ENCODE measurements at places on chromosomes 3 and 15. TPM values are rescaled to one million over a fixed set of nuclear protein-coding genes. Genes with fewer than 3 reads are reported as not detected.

DNA sequence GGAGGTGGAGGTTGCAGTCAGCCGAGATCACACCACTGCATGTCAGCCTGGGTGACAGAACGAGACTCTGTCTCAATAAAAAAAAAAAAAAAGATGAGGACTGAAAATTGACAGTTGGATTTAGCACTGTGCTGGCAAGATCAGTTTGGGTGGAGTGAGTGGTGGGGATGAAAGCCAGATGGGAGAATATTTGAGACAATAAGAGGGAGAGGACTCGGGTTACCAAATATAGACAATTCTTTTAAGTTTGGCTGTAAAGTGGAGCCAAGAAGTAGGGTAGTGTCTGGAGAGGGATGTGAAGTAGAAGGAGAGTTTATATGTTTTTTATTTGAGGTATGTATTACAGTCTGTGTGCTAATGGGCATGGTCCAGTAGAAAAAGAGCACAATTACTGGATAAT, 20.4 kb downstream of the TMOD3 start:
- H3K27me3 ChIP-seq = no peaks in the 10 kb centered on the region
- DNase-seq = no peak
- peaks cover 5% of the 10 kb centered on the region for H3K4me1 ChIP-seq
- H3K27ac ChIP-seq = no peak overlapping the region
- H3K36me3 ChIP-seq = no peaks in the 10 kb centered on the region

GRCh38 chr15:86624261-86625036, 544.8 kb downstream of the AGBL1 start:
- no peak overlapping the region for H3K4me3 ChIP-seq
- H3K36me3 ChIP-seq = no peaks in the 10 kb centered on the region
- no peak overlapping the region for H3K27ac ChIP-seq
- H3K27me3 ChIP-seq = no peaks in the 10 kb centered on the region

- no peak overlapping the region for H3K4me3 ChIP-seq
- no peak overlapping the region for H3K27ac ChIP-seq
- peaks cover 3% of the 10 kb centered on the region for H3K4me1 ChIP-seq
- H3K36me3 ChIP-seq = no peaks in the 10 kb centered on the region
- no peaks in the 10 kb centered on the region for H3K27me3 ChIP-seq
Observed at GRCh38 chr3:152676810-152677379, 158.0 kb upstream of the P2RY1 start.

GRCh38 chr15:92376109-92376508, 17.6 kb upstream of the ST8SIA2 start:
- H3K27me3 ChIP-seq = no peaks in the 10 kb centered on the region
- peaks cover 4% of the 10 kb centered on the region for H3K36me3 ChIP-seq
- no peaks in the 10 kb centered on the region for H3K4me1 ChIP-seq

- H3K4me1 ChIP-seq = peaks cover 6% of the 10 kb centered on the region
- H3K36me3 ChIP-seq = no peaks in the 10 kb centered on the region
- no peaks in the 10 kb centered on the region for H3K27me3 ChIP-seq
- no peak overlapping the region for H3K4me3 ChIP-seq
Observed at GRCh38 chr3:111636366-111636885, 41.3 kb upstream of the ZBED2 start.

The BDH1 gene
- 19.4 TPM for total RNA-seq

- H3K36me3 ChIP-seq = no peaks in the 10 kb centered on the region
- H3K27ac ChIP-seq = no peak overlapping the region
- H3K4me1 ChIP-seq = peaks cover 4% of the 10 kb centered on the region
- no peak for DNase-seq
Observed at GRCh38 chr3:148955544-148956346, 35.6 kb upstream of the GYG1 start.

GRCh38 chr3:98778383-98778782, 15.2 kb downstream of the ST3GAL6 start:
- no peak for DNase-seq
- H3K4me3 ChIP-seq = no peak overlapping the region

DNA sequence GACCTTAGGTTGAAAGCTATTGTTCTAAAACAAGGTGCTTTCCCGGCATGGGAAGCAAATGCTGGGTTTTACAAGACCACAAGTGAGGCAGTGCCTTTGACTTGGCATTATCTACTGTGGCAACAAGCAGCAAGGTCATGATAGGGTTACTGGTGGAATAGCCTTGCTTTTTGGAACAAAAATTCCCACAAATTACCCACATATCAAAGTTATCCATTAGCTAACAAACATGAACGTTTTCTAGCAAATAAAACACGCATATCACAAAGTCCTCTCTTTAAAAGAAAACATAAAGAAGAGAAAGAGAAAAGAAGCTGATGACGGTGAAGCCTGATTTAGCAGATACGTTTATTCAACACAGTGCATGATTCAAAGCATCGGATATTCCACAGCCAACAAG, 57.6 kb downstream of the SETMAR start:
- H3K36me3 ChIP-seq = no peaks in the 10 kb centered on the region
- no peaks in the 10 kb centered on the region for H3K4me1 ChIP-seq
- DNase-seq = no peak
- no peak overlapping the region for H3K4me3 ChIP-seq
- no peak overlapping the region for H3K27ac ChIP-seq
- no peaks in the 10 kb centered on the region for H3K27me3 ChIP-seq

- peak overlapping the region; percentile 92 for H3K27ac ChIP-seq
- H3K4me3 ChIP-seq = peak overlapping the region; percentile 77
- H3K4me1 ChIP-seq = peaks cover 84% of the 10 kb centered on the region
- peaks cover 3% of the 10 kb centered on the region for H3K27me3 ChIP-seq
- no peaks in the 10 kb centered on the region for H3K36me3 ChIP-seq
Observed at GRCh38 chr3:61687663-61688306, 126.4 kb downstream of the PTPRG start.

GRCh38 chr15:85583923-85584390, 203.6 kb downstream of the AKAP13 start:
- H3K36me3 ChIP-seq = no peaks in the 10 kb centered on the region
- no peak for DNase-seq
- peak overlapping the region; percentile 85 for H3K4me3 ChIP-seq

GRCh38 chr15:65833501-65834205, 35.6 kb upstream of the RAB11A start:
- peaks cover 23% of the 10 kb centered on the region for H3K4me1 ChIP-seq
- no peak overlapping the region for H3K4me3 ChIP-seq
- peak overlapping the region; percentile 74 for H3K27ac ChIP-seq

DNA sequence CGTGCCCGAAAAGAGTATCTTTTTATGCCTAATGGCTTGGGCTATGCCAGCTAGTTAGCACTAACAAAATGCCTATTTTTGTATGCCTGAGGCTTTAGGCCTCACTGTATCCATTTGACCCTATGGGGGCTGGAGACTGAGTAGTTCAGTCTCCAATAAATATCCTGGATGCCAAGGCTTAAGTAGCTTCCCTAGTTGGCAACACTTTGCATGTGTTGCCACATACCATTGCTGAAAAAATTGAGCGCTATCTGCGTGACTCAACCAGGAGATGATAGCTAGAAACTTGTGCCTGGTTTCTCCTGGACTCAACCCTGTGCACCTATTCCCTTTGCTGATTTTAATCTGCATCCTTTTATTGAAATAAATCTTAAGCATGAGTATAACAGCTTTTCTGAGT, 58.4 kb upstream of the ATP2C1 start:
- peaks cover 8% of the 10 kb centered on the region for H3K4me1 ChIP-seq
- no peaks in the 10 kb centered on the region for H3K27me3 ChIP-seq
- no peak for DNase-seq
- H3K4me3 ChIP-seq = no peak overlapping the region
- no peaks in the 10 kb centered on the region for H3K36me3 ChIP-seq

GRCh38 chr15:68210409-68210756, 5.3 kb upstream of the CALML4 start:
- no peak overlapping the region for H3K27ac ChIP-seq
- H3K27me3 ChIP-seq = peaks cover 4% of the 10 kb centered on the region
- no peak for DNase-seq
- peaks cover 2% of the 10 kb centered on the region for H3K4me1 ChIP-seq

All from glutamatergic neuron (in vitro differentiated cells).